NCI-H774 (cell line): ENCODE measurements at places on chromosomes 1 and 21.
A peak's percentile ranks its signal among the peaks of the same experiment; 100 is the strongest.

GRCh38 chr21:26405735-26406361 lies 167.2 kb downstream of the CYYR1 start:
- DNase-seq = no peak

DNA sequence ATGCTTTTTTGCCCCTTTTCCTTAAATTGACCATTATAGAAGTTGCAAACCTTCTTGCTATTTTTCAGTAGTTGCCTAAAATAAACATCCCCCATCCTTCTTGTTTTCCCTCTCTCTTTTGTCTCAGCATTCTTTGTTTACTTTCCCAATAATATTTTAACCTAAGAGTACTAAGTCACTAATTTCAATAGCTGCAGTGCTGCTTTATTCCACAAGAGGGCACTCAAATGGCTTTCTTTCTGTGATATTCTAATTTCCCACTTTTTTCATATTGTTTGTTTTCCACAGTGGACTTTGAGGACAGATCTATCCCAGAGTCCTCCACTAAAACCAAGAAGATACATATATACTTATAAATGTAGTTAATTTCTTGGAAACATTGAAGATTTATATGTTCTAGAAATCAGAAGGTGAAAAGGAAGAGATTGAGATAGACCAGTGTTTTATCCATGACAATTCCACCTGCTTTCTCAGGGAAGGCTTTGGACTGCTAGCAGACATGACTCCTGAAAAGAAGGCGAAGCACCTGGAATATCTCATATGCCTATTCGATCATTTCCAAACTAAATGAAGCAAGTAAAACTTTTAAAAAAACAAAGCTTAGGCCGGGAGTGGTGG lies 104.8 kb upstream of the GRIK1 start:
- peak; percentile 21 for DNase-seq

DNA sequence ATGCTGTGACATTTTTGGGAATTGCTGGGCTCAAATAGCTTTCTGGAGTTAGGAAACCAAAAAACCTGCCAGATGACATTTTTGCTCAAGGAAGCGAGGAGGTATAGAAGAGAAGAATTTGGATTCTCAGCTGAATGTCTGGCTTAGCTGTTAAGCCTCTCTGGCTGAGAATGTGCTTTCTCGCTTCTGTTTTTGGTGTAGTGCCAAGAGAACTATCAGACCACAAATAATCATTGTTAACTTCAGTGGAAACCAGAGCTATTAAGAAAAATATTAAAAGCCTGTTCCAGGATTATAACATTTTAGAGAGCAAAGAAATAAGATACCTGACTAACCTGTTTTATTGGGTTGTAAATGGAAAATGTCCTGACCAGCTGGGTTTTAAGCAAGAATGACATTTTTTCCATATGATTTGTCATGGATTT lies 39.5 kb upstream of the DIPK1A start:
- no peak for DNase-seq

DNA sequence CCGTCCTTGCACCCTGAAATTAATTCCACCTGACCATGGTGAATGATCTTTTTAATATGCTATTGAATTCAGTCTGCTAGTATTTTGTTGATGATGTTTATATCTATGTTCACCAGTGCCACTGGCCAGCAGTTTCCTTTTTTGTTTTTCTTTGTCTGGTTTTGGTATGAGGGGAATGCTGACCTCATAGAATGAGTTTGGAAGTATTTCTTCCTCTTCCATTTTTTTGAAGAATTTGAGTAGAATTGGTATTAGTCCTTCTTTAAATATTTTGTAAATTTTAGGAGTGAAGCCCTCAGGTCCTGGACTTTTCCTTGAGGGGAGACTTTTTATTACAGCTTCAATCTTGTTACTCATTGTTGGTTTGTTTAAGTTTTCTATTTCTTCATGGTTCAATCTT lies 231.6 kb downstream of the MRPL39 start:
- no peak for DNase-seq

DNA sequence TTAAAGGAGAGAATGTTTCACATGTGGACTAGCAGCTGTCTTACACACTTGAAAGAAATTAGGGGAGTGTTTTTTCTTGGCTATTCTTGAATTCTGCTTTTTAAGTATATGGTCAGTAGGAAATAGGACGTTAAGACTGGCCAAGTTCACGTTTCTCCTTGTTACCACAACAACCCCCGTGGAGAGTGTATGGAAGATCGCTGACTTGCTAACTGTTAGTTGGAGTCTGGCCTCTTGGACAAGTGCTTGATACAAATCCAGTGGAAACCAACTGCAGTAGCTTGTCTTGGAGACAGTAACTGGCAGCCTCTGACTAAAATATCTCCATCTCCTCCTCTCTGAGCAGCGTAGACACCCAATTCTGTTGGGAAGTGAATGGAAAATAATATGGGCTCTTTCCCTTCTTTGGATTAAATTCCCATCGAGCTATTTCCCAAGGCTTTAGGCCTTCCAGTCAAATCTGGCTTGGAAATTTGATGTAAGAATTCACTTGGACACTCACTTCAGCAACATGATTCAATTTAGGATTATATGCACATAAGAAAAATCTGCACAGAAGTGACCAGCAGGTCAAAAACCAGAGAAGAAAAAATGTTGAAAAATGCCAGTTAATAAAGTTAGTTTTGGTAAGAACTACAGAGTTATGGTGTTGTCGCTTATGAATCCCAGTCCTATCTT lies 3.6 kb upstream of the NFIA start:
- no peak for DNase-seq

DNA sequence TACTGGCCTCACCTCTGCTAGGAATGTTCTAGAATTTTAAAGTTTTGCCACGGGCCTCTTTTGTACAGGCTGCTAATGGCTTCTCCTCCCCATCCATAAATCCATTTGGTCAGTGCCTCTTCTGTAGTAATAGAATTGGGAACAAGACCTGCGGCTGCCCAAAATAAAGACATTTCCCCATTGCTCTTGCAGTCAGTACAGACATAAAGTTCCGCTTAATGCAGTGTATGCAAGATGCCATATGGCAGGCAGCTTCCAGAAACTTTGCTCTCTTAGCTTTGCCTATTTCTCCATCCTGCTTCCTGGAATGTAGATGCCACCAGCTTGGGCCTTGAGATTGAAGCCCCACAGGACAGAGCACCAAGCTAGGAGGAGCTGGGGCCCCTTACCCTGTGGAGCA lies 3.7 kb upstream of the SLC2A5 start:
- no peak for DNase-seq

DNA sequence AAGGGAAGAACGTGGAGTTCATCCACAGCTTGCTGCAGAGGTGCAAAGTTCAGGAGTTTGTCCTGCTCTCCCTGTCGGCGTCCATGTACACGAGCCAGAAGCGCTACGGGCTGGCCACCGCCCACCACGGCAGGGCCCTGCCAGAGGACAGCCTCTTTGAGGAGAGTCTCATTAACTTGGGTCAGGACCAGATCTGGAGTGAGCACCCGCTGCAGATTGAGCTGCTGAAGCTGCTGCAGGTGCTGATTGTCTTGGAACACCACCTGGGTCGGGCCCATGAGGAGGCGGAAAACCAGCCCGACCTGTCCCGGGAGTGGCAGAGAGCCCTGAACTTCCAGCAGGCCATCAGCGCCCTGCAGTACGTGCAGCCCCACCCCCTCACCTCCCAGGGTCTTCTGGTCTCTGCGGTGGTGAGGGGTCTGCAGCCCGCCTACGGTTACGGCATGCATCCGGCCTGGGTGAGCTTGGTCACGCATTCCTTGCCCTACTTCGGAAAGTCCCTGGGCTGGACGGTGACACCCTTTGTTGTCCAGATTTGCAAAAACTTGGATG lies 73.8 kb upstream of the MORC3 start:
- DNase-seq = no peak

DNA sequence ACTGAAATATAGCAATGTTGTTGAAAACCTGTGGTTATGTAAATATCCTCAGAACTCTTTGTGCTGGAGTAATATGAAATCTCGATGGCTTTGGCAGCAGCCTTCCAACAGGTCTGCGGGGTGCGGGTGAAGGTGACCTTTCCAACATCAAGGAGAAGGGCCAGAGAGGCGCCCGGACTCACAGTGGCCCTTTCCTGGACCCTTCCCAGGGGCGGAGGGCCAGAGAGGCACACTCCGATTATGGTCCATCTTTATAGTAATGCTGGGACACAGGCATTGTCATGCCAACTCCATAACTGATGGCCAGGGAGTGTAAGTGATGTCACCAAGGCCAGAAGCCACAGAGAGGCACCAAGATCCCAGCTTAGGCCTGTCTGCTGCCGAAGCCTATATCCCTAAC lies 18.1 kb downstream of the SLC37A1 start:
- no peak for DNase-seq

DNA sequence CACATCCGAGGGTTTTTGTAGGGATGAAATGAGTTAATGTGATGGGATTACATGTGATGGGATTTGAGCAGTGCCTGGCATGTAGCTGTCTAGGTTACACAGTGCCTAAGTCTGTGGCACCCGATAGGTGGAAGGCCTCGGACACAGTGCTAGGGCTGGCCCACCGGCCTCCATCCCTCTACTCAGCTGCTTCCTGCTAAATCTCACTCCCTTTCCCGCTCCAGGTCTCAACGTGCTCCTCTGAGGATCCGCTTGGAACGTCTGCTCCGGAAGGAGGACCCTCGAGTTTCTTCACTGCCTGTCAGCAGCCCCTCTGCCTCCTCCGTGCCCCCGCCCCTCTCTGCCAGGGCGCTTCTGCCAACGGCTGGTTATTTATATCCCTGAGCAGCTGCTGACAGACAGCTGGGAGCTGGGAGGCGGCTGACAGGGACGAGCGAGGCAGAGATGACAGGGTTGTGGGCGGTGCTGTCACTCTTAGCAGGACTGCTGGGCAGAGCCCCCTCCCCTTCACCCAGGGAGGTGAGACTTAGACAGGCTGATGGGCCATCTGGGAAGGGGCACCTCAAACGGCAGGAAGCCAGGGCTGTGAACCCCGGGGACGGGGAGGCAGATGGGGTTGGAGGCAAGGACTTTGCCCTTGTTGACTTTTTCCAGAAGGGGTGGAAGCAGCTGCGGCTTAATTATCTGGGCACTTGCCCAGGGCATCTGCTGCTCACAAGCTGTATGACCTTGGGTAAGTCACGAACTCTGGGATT lies 26.6 kb upstream of the LRRN2 start:
- no peak for DNase-seq

- DNase-seq = no peak
Measured at GRCh38 chr1:205076245-205076761, 8.0 kb downstream of the TMEM81 start.

- DNase-seq = no peak
Measured at GRCh38 chr1:54310439-54311328, 95.5 kb downstream of the SSBP3 start.

GRCh38 chr1:228867951-228868730 lies 132.9 kb downstream of the RHOU start:
- DNase-seq = peak; percentile 91

DNA sequence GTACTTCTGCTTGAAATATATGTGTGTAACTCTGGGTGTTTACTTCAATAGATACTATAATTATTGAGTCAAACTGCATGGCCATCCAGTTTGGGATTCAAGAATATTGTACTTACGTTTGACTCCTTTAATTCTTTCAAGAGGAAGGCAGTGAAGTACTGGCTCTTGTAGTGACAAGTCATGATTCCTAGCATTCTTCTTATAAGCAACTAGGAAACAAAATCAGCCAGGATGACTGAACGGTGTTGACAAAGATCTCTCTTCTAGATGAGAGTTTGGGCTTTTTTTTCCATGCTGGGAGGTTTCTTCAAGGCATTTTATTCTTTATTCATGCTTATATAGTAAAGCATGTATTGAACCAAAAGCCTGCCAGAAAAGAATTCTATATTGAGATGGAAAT lies 58.3 kb downstream of the CLEC20A start:
- DNase-seq = no peak

DNA sequence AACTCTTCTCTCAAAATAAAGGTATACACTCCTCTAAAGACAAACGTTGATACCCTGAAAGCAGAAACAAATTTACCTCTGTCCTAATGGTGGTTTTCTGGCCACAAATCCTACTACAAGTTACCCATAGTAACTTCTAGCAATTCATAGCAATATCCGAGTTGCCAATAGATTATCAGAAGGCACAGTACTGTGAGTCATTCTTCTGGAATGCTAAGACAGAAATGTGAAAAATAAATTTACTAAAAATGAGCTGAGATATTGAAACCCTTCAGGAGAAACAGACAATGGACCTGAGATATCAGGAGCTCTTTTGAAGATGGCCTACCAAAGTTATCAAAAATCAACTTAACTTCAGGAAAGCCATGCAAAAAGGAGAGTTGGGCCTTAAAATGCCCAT lies 715.0 kb upstream of the ADAMTS5 start:
- DNase-seq = no peak

- DNase-seq = no peak
Measured at GRCh38 chr1:184152974-184153373, 101.4 kb downstream of the TSEN15 start.

- no peak for DNase-seq
Measured at GRCh38 chr1:5776035-5776550, 216.1 kb downstream of the NPHP4 start.

- DNase-seq = no peak
Measured at GRCh38 chr1:21921100-21921875, 15.8 kb downstream of the HSPG2 start.

DNA sequence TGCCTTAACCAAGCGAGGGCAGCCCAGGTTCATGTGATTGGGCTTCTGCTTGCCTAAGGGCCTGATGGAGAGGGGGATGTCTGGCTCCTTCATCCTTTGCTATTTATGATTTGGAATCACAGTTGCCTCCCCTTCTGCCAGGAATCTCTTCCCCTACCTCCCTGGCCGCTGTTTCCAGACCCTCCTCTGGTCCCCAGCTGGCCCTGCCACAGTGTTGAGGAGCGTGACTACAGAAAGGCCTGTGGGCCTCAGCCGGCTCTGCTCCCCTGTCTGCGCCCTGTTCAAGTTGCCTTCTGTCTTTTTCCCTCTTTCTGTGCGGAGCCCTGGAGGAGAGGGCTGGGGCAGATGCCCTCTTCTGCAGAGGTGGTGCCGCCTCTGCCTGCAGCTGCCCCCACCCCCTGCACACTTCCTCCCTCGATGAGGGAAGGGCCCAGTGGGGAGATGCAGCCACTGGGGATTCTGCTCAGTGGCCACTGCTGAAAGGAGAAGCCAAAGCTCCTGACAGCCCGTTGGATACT lies 6.5 kb downstream of the KIAA1614 start:
- DNase-seq = no peak

DNA sequence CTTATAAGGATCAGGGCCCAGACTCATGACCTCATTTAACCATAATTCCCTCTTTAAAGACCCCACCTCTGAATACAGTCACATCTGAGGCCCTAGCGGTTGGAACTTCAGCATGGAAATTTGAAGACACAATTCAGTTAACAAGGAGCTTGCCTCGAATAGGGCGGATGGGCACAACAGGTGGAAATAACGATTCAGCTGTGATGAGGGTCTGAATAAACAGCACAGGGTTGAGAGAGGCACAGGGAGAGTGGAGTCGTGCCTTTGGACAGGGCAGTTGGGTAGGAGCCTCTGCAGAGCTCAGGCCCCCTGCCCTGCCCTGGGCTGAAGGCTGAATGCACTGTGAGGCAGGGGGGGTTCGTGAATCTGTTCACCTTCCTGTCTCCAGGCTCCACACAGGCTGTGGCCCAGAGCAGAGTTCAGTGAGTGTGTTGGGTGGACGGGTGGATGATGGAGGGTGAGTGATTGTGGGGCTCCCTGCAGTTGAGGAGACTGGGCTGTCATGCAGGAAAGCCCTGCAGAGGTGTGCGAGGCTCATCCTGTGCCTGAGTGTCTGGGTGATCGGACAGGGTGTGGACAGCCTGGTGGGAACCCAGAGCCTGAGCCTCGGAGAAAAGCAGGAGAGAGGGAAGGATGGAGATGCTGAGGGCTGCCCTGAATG lies 243.1 kb downstream of the FOXD2 start:
- no peak for DNase-seq

- no peak for DNase-seq
Measured at GRCh38 chr1:185843986-185844385, 109.8 kb downstream of the HMCN1 start.

- no peak for DNase-seq
Measured at GRCh38 chr1:228861832-228862180, 126.5 kb downstream of the RHOU start.
